ENCODE measurements at places on chromosomes 5 and 9.

- no peak for DNase-seq
These were observed 140.9 kb upstream of the TLX3 start for GRCh38 chr5:171168171-171168570.

DNA sequence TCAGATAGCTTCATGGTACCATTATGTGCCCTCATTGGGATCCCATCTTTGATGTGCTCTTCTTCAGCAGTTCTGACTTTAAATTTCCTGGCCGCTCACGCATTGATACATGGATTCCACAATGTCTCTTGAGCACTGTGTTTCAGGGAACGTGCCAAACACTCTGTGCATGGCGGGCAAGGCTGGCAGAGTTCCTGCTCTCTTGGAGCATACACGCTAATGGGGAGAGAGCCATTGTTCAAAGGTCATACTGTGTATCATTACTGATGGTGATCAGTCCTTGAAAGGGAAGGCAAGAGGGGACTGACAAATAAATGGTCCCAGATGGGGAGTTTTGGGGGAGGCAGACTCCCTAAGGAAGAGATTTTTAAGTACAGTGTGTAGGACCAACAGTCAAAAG, 52.3 kb downstream of the AMBP start:
- DNase-seq = no peak

- DNase-seq = no peak
These were observed 100.8 kb downstream of the CTNND2 start for GRCh38 chr5:11803436-11803835.

GRCh38 chr5:73338256-73339050, 110.1 kb downstream of the FOXD1 start:
- DNase-seq = peak; percentile 74

DNA sequence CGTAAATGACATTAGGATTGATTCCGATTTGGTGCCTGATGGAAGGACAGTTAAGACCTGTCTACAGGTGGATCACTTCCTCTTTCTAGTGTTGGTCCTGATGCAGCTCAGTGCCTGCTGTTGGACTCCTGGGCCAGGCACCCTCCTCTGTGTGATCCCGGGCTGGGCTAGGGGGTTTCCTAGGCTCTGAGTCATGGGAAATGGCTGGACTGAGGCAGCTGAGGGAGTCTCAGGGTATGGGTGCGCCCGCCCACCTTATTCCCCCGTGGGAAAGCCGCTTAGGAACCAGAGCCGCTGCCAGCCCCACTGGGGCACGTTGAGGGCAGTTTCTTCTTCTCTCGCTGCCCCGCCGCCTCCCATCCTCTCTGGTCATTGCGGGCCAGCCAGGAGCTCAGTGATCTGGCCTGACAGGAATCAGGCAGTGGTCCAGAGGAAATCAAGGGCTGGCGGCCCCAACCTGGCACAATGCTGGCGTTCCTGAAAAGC, 12.9 kb downstream of the TCF7 start:
- DNase-seq = no peak

GRCh38 chr9:34653151-34654072, 1.4 kb downstream of the IL11RA start:
- no peak for DNase-seq

- DNase-seq = no peak
These were observed 394.5 kb downstream of the ARHGEF28 start for GRCh38 chr5:74020503-74020902.

Data from hepatic stellate cell (primary cell).